ENCODE measurements at places on chromosomes 16 and 17. TPM values are rescaled to one million over a fixed set of nuclear protein-coding genes. Genes with fewer than 3 reads are reported as not detected.

Gene CTRB1
- polyA plus RNA-seq: 0.26 TPM

Gene CDR2L
- polyA plus RNA-seq: 14.6 TPM

Gene GGT6
- polyA plus RNA-seq: not detected

Gene SKAP1
- 4.1 TPM for polyA plus RNA-seq

Gene TEX14
- 0.05 TPM for polyA plus RNA-seq

Gene KRTAP4-9
- not detected for polyA plus RNA-seq

Gene LGALS9B
- polyA plus RNA-seq: not detected

Gene TBC1D3G
- not detected for polyA plus RNA-seq

Gene PIK3R6
- polyA plus RNA-seq: not detected

Gene CACNA1H
- polyA plus RNA-seq: 9.7 TPM

Gene NOD2
- polyA plus RNA-seq: not detected

Gene PLA2G10
- 3.2 TPM for polyA plus RNA-seq

Gene SLFN12
- 2.7 TPM for polyA plus RNA-seq

Gene OR3A2
- not detected for polyA plus RNA-seq

Gene TBC1D3B
- polyA plus RNA-seq: 4.7 TPM

Gene KLHL10
- not detected for polyA plus RNA-seq

Gene SEZ6L2
- 39.9 TPM for polyA plus RNA-seq

Gene C17orf78
- 0.54 TPM for polyA plus RNA-seq

Gene CBLN1
- not detected for polyA plus RNA-seq

Gene KRT9
- not detected for polyA plus RNA-seq

Gene DPEP1
- polyA plus RNA-seq: 106 TPM

Gene IL21R
- polyA plus RNA-seq: not detected

Gene SPATA22
- not detected for polyA plus RNA-seq

Gene CD300H
- polyA plus RNA-seq: 0.28 TPM

Gene CD300LB
- not detected for polyA plus RNA-seq

Gene MT1E
- 105 TPM for polyA plus RNA-seq

Gene PRSS36
- 2.1 TPM for polyA plus RNA-seq

Gene CDH1
- polyA plus RNA-seq: 105 TPM

Gene SLC35G6
- 0.30 TPM for polyA plus RNA-seq

Gene ZNF597
- polyA plus RNA-seq: 1.2 TPM

Gene SLC5A10
- not detected for polyA plus RNA-seq

Gene CES3
- 3.4 TPM for polyA plus RNA-seq

Gene AMZ2
- 53.1 TPM for polyA plus RNA-seq

Gene ESRP2
- polyA plus RNA-seq: 45.6 TPM

Gene LPCAT2
- polyA plus RNA-seq: 6.4 TPM

Gene NTN3
- polyA plus RNA-seq: 2.4 TPM

Gene KRT17
- polyA plus RNA-seq: 118 TPM

Gene PIK3R5
- polyA plus RNA-seq: not detected

Gene UTS2R
- polyA plus RNA-seq: not detected

Gene TLCD1
- polyA plus RNA-seq: 26.6 TPM

Gene STAT5A
- 6.1 TPM for polyA plus RNA-seq

Gene CCL16
- not detected for polyA plus RNA-seq

Gene PRAC2
- not detected for polyA plus RNA-seq

Gene SLC13A5
- polyA plus RNA-seq: 7.5 TPM

Gene KRT24
- polyA plus RNA-seq: 5.8 TPM

Gene KRTAP3-1
- 2.7 TPM for polyA plus RNA-seq

Gene SLC16A11
- polyA plus RNA-seq: 2.4 TPM

Gene BEAN1
- polyA plus RNA-seq: 1.8 TPM

Gene LCAT
- polyA plus RNA-seq: 44.6 TPM

Gene USP32
- 15.3 TPM for polyA plus RNA-seq

Gene MMP28
- polyA plus RNA-seq: 10.8 TPM

Gene RNF227
- 4.8 TPM for polyA plus RNA-seq

Gene MEAK7
- polyA plus RNA-seq: 21.6 TPM

Gene NLRC3
- 0.15 TPM for polyA plus RNA-seq

Gene IKZF3
- polyA plus RNA-seq: not detected

Gene FBXO39
- polyA plus RNA-seq: 0.28 TPM

Gene CA4
- polyA plus RNA-seq: 9.8 TPM

Gene CA5A
- polyA plus RNA-seq: 0.91 TPM
